ENCODE measurements at places on chromosomes 1 and 21. TPM values are rescaled to one million over a fixed set of nuclear protein-coding genes. Genes with fewer than 3 reads are reported as not detected.

GRCh38 chr1:168843401-168843800 is 114.4 kb upstream of the DPT start:
- no peak for DNase-seq

DNA sequence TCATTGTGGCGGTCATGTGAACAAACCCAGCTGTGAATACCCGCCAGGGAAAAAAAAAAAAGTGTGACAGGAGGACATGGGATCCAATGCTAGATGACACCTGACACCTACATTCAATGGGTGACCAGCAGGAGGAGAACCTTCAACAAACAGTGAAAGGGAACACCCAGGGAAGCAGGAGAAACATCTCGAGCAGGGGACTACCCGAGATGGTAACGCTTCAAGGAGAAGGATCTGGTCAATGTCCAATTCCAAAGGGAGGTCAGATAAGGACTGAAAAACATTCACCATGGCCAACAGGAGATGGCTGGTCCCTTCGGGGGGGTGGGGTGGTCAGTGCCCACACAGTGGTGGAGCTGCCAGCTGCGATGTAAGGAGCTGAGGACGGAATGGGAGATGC is 46.3 kb downstream of the PTPN14 start:
- DNase-seq, result no peak

DNA sequence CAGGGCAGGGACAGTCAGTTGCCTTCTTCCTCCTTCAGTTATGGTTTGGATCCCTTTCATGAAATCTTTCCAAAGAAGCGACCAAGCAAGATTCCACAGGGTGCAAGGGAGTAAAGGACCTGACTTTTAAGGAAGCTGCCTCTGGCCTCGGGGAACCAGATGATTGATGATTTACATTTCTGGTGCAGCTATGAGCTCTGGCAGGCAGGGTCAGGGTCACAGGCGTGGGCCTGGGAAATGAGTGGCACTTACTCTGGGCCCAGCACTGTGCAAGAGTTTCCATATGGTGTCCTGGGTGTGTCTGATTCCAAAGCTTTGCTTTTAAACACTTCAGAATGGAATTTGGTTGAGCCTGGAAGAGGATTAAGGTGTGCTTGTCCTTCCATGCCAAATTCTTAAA is 7.2 kb upstream of the CRABP2 start:
- DNase-seq, result no peak

The CHRM3 gene
- 16.4 TPM for total RNA-seq
